ENCODE measurements at places on chromosomes 13 and 19. TPM values are rescaled to one million over a fixed set of nuclear protein-coding genes. Genes with fewer than 3 reads are reported as not detected.

The KLK15 gene
- not detected for total RNA-seq

The LENG9 gene
- 13.8 TPM for total RNA-seq

The TNNI3 gene
- 4.4 TPM for total RNA-seq

The LHB gene
- total RNA-seq, result 0.74 TPM

The PDE4C gene
- total RNA-seq, result 32.4 TPM

The ATP1A3 gene
- 0.40 TPM for total RNA-seq

The PODNL1 gene
- total RNA-seq, result 6.4 TPM

The NCLN gene
- total RNA-seq, result 24.8 TPM

The DCUN1D2 gene
- total RNA-seq, result 15.8 TPM

The CAPS gene
- total RNA-seq, result 360 TPM

The ZNF177 gene
- total RNA-seq, result 1.7 TPM

The INSL3 gene
- total RNA-seq, result not detected

The CADM4 gene
- total RNA-seq, result 5.9 TPM

The MED26 gene
- total RNA-seq, result 8.9 TPM

The ZNF701 gene
- 14.8 TPM for total RNA-seq

The GJB2 gene
- total RNA-seq, result 1.5 TPM

The AXL gene
- 53.0 TPM for total RNA-seq

The CSNK1A1L gene
- total RNA-seq, result not detected

The FAM216B gene
- total RNA-seq, result 70.4 TPM

The SCAF1 gene
- 80.2 TPM for total RNA-seq

The FAM32A gene
- total RNA-seq, result 53.5 TPM

The IL27RA gene
- total RNA-seq, result 8.4 TPM

The ANKRD24 gene
- total RNA-seq, result 1.1 TPM

The EIF3K gene
- total RNA-seq, result 142 TPM

The CD177 gene
- 25.1 TPM for total RNA-seq

The ELF1 gene
- total RNA-seq, result 107 TPM

The INAFM1 gene
- 33.5 TPM for total RNA-seq

The UHRF1 gene
- 7.5 TPM for total RNA-seq

The KCNK6 gene
- total RNA-seq, result 3.0 TPM

The CEACAM7 gene
- 0.11 TPM for total RNA-seq

The MBD3L2 gene
- total RNA-seq, result not detected

The KLHL1 gene
- total RNA-seq, result not detected

The ZNF428 gene
- 49.9 TPM for total RNA-seq

The C19orf67 gene
- 1.0 TPM for total RNA-seq

The NLRP7 gene
- total RNA-seq, result not detected

The LRP3 gene
- total RNA-seq, result 18.2 TPM
